ENCODE measurements at places on chromosomes 1 and 21. TPM values are rescaled to one million over a fixed set of nuclear protein-coding genes. Genes with fewer than 3 reads are reported as not detected.

- H3K27me3 ChIP-seq = no peaks in the 10 kb centered on the region
- no peak for DNase-seq
- H3K36me3 ChIP-seq = no peaks in the 10 kb centered on the region
Observed at GRCh38 chr21:24115141-24115540, 1492.1 kb downstream of the MRPL39 start.

DNA sequence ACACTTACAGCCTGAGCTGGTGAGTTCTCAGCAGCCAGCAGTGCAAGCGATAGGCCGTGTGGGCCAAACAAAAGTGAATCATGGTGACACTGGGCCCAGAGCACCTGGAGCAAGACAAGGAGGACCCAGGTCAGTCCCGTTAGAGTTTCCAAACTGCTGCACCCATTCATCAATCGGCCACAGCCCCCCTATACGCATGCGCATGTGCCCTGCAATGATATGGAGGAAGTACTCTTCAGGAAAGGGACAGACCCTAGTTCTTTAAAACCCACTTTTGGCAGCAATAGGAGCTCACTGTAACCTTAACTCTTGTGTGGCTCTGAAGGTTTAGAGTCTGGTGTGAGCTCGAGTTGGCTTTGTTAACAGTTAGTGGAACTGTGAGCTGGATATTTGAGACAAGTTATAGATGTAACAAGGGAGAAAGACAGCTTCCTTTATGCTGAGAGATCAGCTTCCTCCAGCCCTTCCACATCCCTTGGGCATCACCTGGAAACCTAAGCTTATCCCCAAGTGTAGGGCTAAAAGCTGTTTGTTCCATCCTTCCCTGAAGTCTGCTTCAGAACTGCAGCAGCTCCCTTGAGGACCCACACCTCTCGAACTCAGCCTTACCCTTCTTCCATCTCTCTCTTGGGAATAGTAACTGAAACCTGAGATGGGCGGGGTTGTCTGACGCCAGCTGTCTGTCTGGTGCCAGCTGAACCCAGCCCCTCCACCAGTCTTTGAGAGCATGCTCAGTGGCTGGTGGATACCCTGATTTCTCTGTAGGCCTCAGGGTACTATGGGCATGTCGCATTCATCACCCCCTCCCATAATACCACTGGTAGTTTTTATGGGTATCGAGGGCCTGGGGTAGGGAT is 17.7 kb downstream of the NMNAT1 start:
- DNase-seq = no peak
- H3K4me3 ChIP-seq = no peak overlapping the region

- no peak for DNase-seq
- no peaks in the 10 kb centered on the region for H3K4me1 ChIP-seq
- no peaks in the 10 kb centered on the region for H3K36me3 ChIP-seq
- peaks cover 37% of the 10 kb centered on the region for H3K27me3 ChIP-seq
- no peak overlapping the region for H3K4me3 ChIP-seq
Observed at GRCh38 chr1:207240325-207241101, 81.0 kb upstream of the CD55 start.

Gene AJAP1
- not detected for total RNA-seq

- H3K27ac ChIP-seq = no peak overlapping the region
- H3K27me3 ChIP-seq = no peaks in the 10 kb centered on the region
- DNase-seq = no peak
- no peaks in the 10 kb centered on the region for H3K36me3 ChIP-seq
Observed at GRCh38 chr1:234856845-234857245, 246.9 kb upstream of the IRF2BP2 start.

DNA sequence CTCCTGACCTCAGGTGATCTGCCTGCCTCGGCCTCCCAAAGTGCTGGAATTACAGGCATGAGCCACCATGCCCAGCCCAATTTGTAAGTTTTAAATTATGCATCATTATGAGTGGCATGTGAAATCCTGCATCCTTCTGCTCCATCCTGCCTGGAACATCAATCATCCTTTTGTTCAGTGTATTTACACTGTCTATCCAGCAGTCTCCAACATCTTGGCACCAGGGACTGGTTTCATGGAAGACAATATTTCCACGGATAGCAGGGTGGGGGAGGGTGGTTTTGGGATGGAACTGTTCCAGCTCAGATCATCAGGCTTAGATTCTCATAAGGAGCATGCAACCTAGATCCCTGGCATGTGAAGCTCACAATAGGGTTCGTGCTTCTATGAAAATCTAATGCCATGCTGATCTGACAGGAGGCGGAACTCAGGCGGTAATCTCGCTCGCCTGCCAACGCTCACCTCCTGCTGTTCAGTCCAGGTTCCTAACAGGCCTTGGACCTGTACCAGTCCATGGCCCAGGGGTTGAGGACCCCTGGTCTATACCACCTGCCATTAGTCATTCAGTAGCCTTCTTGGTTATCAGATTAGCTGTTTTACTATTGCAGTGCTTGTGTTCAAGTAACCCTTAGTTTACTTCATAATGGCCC is 22.2 kb upstream of the TCEA3 start:
- H3K27me3 ChIP-seq = peaks cover 3% of the 10 kb centered on the region
- H3K36me3 ChIP-seq = no peaks in the 10 kb centered on the region
- DNase-seq = no peak
- H3K27ac ChIP-seq = no peak overlapping the region

Gene ENO1
- total RNA-seq = 2,254 TPM

DNA sequence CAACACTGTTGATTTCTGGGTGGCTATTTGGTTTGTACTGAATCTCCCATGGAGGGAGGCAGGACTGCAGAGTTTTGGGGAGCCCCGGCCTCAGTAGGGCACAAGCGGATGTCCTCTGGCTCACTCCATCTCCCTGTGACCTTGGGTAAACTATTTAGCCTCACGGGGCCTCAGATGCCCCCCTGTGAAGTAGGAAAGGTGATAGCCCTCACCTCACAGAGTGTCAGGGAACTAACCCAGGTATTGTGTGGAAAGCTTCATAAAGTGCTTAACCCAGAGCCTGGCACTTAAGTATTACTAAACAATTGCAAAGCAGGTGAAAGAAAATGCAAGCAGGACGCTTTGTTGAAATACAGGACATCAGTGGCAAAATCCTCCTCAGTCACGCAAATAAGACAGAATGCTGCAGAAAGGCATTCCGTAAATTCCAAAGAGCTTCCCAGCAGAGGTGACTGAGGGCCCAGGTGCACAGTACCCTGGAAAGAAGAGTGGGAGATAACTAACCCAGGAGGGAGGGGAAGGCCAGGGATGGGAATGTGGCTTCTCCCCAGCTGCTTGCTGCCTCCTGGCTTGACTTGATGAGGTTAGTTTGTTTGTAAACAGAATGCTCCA is 436.3 kb downstream of the PRDM2 start:
- H3K27me3 ChIP-seq = peaks cover 5% of the 10 kb centered on the region
- DNase-seq = no peak
- no peak overlapping the region for H3K4me3 ChIP-seq

DNA sequence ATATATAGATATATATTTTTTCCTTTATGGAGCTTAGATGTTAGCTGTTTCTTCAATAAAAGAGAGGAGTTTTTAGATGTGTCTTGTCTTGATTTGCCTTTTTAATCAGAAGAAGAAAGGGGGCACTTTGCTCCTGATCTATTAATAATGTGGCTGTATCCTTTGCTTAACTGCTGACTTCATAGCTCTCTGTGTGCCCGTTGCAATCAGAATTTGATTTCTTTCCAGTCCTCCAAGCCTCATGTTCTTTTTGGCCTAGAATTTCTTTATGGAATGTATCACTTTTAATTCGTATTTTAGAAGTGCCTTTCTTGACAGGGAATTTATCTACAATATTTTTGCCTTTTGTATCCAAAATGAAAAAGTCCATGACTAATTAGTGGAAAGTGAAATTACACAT is 85.3 kb downstream of the C1orf21 start:
- no peak for DNase-seq
- H3K27ac ChIP-seq = no peak overlapping the region
- peaks cover 16% of the 10 kb centered on the region for H3K36me3 ChIP-seq
- no peaks in the 10 kb centered on the region for H3K27me3 ChIP-seq
- H3K4me1 ChIP-seq = peaks cover 35% of the 10 kb centered on the region

Gene LRRC8C
- 25.4 TPM for total RNA-seq

DNA sequence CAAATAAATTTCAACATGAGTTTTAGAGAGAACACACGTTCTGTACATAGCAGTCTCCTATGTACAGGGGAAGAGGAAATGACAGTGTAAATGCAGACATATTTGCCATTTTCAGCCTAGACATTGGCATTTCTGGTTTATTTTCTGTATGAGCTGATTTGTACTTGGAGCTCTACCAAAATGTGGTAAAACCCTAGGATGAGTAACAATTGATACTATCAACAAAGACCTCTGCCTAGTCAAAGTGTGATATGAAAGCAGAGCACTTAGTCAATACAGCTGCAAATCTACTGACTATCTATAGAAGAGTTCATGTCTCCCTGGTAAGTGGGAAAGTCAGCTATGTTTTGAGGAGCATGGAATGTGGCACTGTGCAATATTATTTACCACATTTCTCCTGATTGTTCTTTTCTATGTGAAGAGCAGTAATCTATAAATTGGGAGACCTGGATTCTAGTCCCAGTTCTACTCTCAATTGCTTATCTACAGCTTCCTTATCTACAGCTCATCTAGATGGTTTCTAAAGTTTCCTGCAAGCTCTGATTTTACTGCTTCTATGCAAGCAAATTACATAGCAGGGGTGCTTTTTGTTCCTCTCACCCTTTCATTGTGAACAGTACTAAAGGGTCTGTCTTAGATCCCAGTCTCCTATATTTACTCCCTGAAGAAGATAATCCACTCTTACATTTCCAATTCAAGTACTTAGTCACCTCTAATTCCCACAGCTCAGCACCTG is 334.2 kb downstream of the NTNG1 start:
- no peak overlapping the region for H3K4me3 ChIP-seq
- H3K36me3 ChIP-seq = no peaks in the 10 kb centered on the region
- H3K27me3 ChIP-seq = peaks cover 27% of the 10 kb centered on the region

GRCh38 chr1:27027575-27028250 is 15.1 kb upstream of the TENT5B start:
- no peak for DNase-seq
- H3K27me3 ChIP-seq = peaks cover 11% of the 10 kb centered on the region
- H3K4me3 ChIP-seq = no peak overlapping the region
- no peaks in the 10 kb centered on the region for H3K36me3 ChIP-seq
- H3K27ac ChIP-seq = no peak overlapping the region
